ENCODE measurements at places on chromosomes 6 and 20. TPM values are rescaled to one million over a fixed set of nuclear protein-coding genes. Genes with fewer than 3 reads are reported as not detected.

DNA sequence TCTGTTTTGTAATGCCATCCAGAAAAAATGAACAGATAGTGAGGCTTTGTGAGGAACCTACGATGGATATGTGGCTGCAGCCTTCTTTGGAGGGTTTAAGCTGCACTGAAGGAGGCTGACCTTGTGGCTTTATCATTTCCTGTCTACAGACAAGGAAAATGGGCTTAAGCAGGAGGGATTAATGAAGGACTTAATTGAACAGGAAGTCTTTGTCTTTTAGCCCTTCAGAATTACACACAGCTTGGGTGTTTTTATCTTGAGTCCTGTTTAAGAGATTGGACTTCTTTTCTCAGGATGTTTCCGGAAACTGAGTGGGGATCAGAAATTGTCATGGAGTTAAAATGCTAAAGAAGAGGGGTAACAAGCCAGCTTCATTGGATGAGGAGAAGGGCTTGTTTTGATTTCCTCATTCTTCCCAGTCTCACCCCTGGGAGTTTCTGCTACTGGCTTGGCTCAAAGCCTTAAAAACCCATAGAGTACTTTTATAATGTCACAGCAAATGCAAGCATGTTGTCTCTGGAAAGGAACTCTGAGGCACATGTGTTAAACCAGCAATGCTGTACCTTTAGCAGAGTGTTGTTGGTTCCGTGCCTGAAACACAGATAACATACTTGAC is 193.6 kb downstream of the JARID2 start:
- H3K4me3 ChIP-seq, result no peak overlapping the region
- peak; percentile 59 for DNase-seq
- peaks cover 25% of the 10 kb centered on the region for H3K4me1 ChIP-seq
- no peaks in the 10 kb centered on the region for H3K27me3 ChIP-seq

The HTR1B gene
- polyA plus RNA-seq, result 0.97 TPM

- H3K4me3 ChIP-seq, result no peak overlapping the region
- H3K27me3 ChIP-seq, result peaks cover 15% of the 10 kb centered on the region
- no peaks in the 10 kb centered on the region for H3K36me3 ChIP-seq
- no peaks in the 10 kb centered on the region for H3K4me1 ChIP-seq
- H3K27ac ChIP-seq, result no peak overlapping the region
Measured at GRCh38 chr6:27273783-27274182, 26.3 kb downstream of the PRSS16 start.

DNA sequence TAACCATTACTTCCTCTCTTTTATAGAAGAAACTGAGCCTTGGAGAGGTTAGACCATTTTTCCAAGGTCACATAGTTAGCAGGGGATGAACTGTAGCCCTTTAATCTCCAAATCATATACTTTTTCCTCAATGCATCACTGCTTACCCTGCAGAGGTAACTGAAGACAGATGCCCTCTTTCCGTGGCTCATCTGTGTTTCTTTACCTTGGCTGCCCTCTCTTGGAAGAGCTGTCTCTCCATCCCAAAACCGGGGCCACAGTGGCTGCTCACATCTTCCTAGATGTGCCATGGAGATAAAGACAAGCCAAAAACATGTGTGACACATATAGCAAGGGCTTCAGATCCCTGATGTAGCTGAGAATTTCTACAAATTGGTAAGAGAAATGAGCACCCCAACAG is 581 bp upstream of the ALDH8A1 start:
- no peaks in the 10 kb centered on the region for H3K27me3 ChIP-seq
- H3K36me3 ChIP-seq, result no peaks in the 10 kb centered on the region
- no peak overlapping the region for H3K4me3 ChIP-seq
- DNase-seq, result no peak
- no peak overlapping the region for H3K27ac ChIP-seq

The PRL gene
- not detected for polyA plus RNA-seq

Data from cardiac muscle cell (in vitro differentiated cells and primary cell).